Kasumi-1 (cell line): ENCODE measurements at places on chromosomes 2 and 18.

GRCh38 chr2:63435070-63435469 lies 153.2 kb downstream of the WDPCP start:
- no peak for DNase-seq

GRCh38 chr2:118986738-118987137 lies 44.7 kb downstream of the MARCO start:
- peak; percentile 36 for DNase-seq

- DNase-seq, result no peak
These were observed 95.2 kb upstream of the FSIP2 start for GRCh38 chr2:185643434-185643833.

DNA sequence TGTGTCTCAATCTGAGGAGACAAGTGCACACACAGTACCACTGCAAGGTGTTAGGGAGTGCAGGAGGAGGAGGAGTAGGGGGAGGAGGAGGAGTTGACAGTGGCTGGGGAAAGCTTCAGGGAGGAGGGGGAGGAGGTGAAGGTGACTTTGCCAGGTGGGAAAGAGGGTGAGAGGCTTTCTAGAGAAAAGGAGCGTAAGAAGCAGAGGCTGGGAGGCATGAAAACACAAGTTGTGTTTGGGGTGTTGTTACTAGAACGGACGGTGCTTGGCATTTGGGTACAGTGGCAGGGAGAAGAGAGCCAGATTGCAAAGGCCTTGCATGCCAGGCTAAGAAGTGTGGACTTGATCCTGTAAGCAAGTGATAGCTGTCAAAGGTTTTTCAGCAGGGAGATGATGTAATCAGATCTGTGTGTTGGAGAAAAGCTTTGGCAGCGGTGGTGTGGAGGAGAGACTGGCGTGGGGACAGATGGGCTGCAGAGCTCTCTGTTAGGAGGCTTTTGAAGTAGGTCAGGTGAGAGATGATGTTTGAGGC lies 16.2 kb downstream of the TANC1 start:
- DNase-seq, result no peak

- no peak for DNase-seq
These were observed 22.6 kb upstream of the SUCLG1 start for GRCh38 chr2:84481702-84482101.

DNA sequence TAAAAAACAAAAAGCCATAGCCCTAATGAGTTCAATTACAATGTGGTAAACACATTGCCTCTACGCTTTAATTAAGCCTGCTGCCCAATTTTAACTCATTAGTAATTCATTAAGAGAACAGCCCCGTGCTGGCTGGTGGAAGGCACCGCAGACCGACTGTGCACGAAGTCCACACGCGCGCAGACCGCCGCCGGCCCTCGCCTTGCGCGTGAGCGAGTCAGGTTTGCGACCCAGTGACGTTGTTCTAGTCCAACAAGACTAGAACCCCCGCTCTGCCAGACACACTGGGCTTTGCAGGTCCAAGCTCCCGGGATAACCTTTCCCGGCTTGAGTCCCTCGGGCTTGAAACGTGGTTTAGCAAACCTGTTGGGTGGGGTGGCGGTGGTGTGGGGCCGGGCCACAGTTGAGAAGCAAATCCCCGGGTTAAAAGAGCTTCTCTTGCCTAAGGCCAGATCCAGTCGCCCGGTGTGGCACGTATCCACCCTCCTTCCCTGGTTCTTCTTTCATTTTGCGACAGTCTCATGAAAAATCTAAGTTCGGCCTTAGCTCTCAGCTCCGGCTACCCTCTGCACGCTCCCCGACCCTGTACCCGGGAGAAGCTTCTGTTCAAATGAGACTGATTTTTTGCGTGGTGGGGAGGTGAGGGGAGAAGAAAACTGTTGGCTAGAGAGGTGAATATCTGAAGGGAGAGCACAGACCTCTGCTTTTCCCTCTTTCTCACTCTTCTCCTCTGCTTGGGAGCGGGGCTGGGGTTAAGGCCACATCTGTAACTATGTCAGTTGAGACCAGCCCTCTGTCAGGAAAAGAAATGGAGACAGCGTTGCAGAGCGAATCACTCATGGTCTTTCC lies 11.1 kb upstream of the SKOR2 start:
- no peak for DNase-seq

GRCh38 chr2:73112026-73112912 lies 479 bp downstream of the RAB11FIP5 start:
- no peak for DNase-seq

- DNase-seq, result peak; percentile 49
These were observed 53.1 kb downstream of the VIL1 start for GRCh38 chr2:218471982-218472381.

GRCh38 chr18:4871197-4871596 lies 325.9 kb downstream of the AKAIN1 start:
- no peak for DNase-seq

- DNase-seq, result no peak
These were observed 18.6 kb upstream of the MARCO start for GRCh38 chr2:118923371-118923770.

- DNase-seq, result no peak
These were observed 29.9 kb downstream of the EPB41L3 start for GRCh38 chr18:5513947-5514346.

DNA sequence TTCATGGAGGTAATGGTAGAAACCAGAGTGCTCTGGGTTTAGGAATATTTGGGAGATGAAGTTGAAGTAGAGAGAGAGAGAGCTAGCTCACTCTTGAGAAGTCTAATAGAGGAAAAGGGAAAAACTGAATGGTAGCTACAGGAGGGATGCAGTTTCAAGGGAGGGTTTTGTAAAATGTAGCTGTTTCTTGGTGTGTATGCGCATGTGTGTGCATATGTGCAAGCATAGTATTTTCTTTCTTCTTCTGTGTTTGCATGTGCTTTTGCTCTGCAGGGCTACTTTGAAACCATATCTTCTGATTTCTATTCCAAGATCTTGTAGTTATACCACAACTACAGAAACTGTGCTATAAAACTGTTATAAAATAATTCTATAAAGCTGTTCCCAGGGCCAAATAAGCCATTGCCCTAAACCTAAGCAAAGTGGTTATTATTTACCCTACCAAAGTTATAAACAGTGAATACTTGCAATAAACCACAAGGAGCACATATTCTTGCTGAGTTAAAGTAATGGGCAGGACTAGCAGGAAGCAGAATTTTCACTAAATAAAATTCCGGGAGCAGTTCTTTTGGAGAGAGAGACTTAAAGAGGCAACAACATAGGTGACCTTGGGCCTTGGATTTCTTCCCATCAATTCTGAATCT lies 145.3 kb upstream of the ZNF521 start:
- DNase-seq, result no peak

GRCh38 chr2:101200676-101201075 lies 49.5 kb upstream of the TBC1D8 start:
- no peak for DNase-seq

DNA sequence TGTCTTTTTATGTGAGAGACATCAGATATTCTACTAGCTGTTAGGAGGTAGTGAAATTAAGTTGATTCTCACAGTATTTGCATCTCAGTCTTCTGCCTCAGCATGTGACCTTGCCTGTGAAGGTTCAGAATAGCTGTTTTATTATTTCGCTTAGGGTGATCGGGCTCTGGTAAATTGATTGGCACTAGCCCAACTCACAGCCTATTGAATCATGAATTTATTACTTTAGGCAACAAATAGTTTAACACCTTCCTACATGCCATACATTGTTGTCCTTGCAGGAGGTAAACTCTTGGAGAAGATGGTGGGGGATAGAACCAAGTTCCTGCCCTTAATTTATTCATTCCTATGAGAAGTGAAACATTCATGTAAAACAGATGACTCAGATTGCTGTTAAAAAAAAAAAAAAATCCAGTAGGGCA lies 101.9 kb downstream of the GPD2 start:
- no peak for DNase-seq

DNA sequence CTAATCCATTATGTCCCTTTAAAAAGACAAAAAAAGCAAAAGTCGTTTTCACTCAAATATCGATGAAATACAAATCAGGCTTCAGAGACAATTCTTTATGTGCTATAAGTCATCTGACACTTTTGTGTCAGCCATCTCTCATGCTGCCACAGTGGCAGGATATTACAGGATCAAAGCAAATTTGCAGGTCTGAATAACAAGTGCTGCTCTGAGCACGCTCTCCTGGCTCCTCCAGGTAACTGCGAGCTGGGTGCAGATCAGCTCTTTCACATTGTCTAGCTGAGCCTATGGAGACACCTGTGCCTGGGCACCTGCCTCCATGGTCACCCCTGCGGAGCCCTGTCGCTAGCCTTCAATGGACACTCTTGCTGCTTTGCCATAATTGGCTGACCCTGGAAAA lies 250.2 kb upstream of the RAB12 start:
- no peak for DNase-seq

- DNase-seq, result no peak
These were observed 20.6 kb downstream of the TRIB2 start for GRCh38 chr2:12737297-12737696.

- DNase-seq, result no peak
These were observed 2.8 kb downstream of the MTERF4 start for GRCh38 chr2:241099246-241099645.

DNA sequence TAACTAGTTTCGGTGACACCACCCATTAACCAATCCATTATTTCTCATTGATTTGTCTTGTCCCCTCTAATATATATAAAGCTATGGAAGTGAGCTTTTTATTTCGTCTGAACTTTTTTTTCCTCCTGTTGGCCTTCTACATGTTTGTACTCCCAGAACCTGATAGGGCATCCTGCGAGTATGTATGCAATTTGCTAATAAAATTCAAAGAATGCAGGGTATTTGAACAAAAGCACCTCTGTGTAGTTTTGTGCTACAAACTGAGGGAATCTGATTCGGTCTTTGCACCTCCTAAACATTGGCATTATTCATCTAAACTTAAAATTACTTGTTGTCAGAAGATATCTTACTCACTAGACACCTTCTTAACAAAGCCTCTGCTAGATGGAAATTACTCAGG lies 242.9 kb upstream of the TMEFF2 start:
- DNase-seq, result no peak

DNA sequence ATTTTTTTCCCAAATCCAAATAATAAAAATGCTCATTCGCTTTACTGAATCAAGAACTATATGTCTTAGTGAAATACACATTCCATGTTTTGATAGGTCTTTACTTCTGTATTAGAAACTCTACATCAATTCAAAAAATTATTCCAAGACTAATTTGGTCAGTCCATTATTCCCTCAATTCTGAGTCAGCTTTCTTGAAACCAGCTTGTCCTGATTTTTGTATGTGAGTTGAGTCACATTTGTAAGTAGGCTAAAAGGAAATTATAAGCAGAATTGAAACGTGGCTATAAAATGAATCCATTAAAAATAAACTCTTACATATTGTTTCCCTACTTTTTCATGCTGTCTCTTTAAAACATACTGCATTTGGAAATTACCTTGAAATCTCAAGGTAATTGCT lies 113.0 kb downstream of the DNER start:
- no peak for DNase-seq

DNA sequence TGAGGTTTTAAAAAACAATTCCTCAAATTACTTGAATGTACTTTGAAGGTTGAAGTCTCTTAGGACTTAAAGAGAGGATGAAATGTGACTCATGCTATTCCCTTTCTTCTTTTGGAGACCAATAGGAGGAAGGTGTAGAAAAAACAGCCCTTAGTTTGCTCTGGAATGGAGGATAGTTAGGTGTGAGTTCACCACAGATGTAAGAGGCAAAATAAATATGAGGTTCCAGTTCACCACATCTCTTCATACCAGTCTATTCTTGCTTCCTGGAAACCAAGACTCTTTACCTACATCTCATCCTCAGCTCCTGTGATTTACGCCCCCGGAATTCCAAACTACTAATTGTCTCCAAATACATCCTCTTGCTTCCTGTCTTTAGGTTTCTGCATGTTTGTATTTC lies 77.5 kb upstream of the TTC21B start:
- no peak for DNase-seq

DNA sequence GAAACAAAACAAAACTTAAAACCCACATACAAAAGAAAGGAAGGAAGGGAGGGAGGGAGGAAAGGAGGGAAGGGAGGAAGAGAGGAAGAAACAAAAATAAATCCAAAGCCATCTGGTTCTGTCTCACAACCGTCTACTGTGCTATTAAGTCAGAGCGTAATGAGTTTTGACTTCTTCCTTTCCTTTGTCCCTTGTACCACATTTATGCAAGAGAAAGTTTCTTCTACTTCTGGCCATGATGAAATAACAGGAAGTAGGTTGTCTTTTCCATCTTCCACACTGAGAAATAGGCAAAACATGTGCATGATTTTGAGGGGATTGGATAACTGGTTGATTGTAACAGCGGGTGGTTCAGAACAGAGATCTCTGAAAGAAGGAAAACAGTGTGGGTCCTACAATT lies 121.4 kb downstream of the CTAGE1 start:
- DNase-seq, result peak; percentile 21

DNA sequence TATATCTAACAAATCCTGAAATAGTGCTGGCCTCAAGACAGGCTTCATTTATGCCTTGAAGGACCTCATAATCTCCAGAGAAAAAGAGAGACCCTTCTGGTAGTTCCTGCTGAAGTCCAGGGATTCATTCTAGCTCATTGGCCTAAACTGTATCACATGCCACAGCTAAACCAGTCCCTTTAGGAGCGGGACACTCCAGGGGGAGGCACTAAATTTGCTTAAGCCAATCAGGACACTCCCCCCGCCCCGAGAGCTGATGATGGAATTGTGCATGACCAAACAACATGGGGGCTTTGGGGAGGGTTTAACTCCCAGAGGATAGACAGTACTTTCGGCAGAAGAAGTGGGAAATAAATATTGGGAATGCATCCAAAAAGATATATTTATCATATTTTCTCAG lies 36.4 kb upstream of the CXCR4 start:
- DNase-seq, result no peak

GRCh38 chr18:63534615-63535014 lies 7.6 kb upstream of the SERPINB12 start:
- no peak for DNase-seq

GRCh38 chr2:64773461-64774118 lies 119.9 kb upstream of the SERTAD2 start:
- DNase-seq, result no peak

DNA sequence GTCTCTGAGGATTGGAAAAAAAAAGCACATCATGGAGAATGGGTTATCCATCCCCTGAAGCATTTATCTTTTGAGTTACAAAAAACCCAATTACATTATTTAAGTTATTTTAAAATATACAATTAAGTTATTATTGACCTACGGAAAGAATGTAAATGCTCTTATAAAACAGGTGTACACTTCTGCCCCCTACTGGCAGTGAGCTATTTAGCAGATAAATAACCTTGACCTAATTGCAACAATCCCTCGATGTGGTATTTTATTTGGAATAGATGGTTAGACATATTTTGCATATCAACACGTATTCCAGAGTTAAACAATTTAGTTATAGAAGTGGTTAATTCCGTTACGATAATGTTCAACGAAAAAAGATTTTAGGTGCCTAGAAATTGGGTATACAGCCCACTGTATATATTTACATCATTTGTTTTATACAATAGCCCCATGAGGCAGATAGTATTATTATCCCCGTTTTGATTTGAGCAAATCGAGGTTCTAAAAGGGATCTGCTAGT lies 9.1 kb upstream of the DAW1 start:
- peak; percentile 0 for DNase-seq

- no peak for DNase-seq
These were observed 159.3 kb downstream of the GFPT1 start for GRCh38 chr2:69227716-69228115.

DNA sequence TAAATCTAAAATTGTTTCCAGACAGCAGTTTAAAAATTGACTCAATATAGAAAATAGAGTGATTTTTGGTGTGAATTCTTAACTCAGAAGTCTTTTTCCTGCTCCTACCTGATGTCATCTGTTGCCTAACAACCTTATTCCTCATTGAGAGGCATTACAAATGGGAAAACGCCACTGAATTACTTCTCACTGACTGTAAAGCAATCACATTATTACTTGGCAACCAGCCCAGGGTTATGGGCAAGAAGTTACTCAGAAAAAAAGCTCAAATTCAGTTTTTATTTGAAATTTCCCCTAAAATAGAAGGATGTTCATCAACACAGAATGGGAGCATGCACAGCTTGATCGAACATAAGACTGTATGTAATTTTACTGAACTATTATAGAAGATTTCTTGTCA lies 201.8 kb upstream of the GULP1 start:
- DNase-seq, result no peak
